ENCODE measurements at places on chromosomes 11 and 22. TPM values are rescaled to one million over a fixed set of nuclear protein-coding genes. Genes with fewer than 3 reads are reported as not detected.

SYT12 gene
- total RNA-seq = 19.0 TPM

ESRRA gene
- total RNA-seq = 56.2 TPM

TBX10 gene
- total RNA-seq = not detected

TLCD5 gene
- total RNA-seq = 6.9 TPM

TSSK2 gene
- total RNA-seq = not detected

FAM227A gene
- total RNA-seq = 0.66 TPM

PANX3 gene
- total RNA-seq = not detected

OR51M1 gene
- not detected for total RNA-seq

ANO5 gene
- total RNA-seq = 1.6 TPM

DEUP1 gene
- not detected for total RNA-seq

ADAMTS8 gene
- total RNA-seq = 2.5 TPM

OR52E8 gene
- not detected for total RNA-seq

MS4A14 gene
- total RNA-seq = not detected

SUSD2 gene
- 67.6 TPM for total RNA-seq

FAM181B gene
- total RNA-seq = 0.03 TPM

MRPL21 gene
- 119 TPM for total RNA-seq

TMEM184B gene
- total RNA-seq = 56.5 TPM

HEPHL1 gene
- not detected for total RNA-seq

SLC22A12 gene
- not detected for total RNA-seq

NCR3LG1 gene
- 2.4 TPM for total RNA-seq

MISFA gene
- 1.6 TPM for total RNA-seq

OSBP2 gene
- total RNA-seq = 8.4 TPM

CYTH4 gene
- 0.59 TPM for total RNA-seq

PNPLA5 gene
- 0.06 TPM for total RNA-seq

GALNT18 gene
- total RNA-seq = 31.9 TPM

CHADL gene
- not detected for total RNA-seq

GUCY1A2 gene
- 0.08 TPM for total RNA-seq

NFAM1 gene
- total RNA-seq = not detected

OR6X1 gene
- not detected for total RNA-seq

DEPDC7 gene
- total RNA-seq = 6.9 TPM

ARHGAP32 gene
- total RNA-seq = 4.4 TPM

CD82 gene
- total RNA-seq = 4.2 TPM

CALCB gene
- 0.15 TPM for total RNA-seq

ARHGAP1 gene
- 66.5 TPM for total RNA-seq

ST13 gene
- 159 TPM for total RNA-seq

MPPED2 gene
- not detected for total RNA-seq

CATSPER1 gene
- total RNA-seq = 1.2 TPM

MS4A15 gene
- not detected for total RNA-seq

LDHAL6A gene
- not detected for total RNA-seq
